MCF 10A (cell line): ENCODE measurements at places on chromosomes 6 and 20. TPM values are rescaled to one million over a fixed set of nuclear protein-coding genes. Genes with fewer than 3 reads are reported as not detected.
A peak's percentile ranks its signal among the peaks of the same experiment; 100 is the strongest.

The BFSP1 gene
- 3.5 and 3.9 TPM in 2 replicates for total RNA-seq

The NKAIN4 gene
- not detected in 2 replicates for total RNA-seq

GRCh38 chr20:45883100-45883469 is 2.1 kb downstream of the ZSWIM1 start:
- no peak overlapping the region for H3K4me3 ChIP-seq
- DNase-seq = no peak
- no peak overlapping the region for H3K27ac ChIP-seq
- H3K4me1 ChIP-seq = peaks cover 21% of the 10 kb centered on the region

DNA sequence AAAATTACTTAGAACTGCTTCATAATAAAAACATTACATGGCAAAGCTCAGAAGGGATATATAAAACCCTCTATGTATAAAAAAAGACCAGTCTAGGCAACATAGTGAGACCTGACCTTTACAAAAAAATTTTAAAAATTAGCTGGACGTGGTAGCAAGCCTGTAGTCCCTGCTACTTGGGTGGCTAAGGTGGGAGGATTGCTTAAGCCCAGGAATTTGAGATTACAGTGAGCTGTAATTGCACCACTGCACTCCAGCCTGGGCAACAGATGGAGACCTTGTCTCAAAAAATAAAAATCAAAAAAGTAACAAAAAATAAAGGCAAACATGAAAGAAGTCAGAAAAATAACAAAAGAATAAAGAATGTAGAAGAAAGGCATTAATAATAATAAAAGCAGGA is 21.5 kb upstream of the TPD52L1 start:
- H3K4me1 ChIP-seq = no peaks in the 10 kb centered on the region
- no peaks in the 10 kb centered on the region for H3K36me3 ChIP-seq
- DNase-seq = no peak
- H3K27ac ChIP-seq = no peak overlapping the region
- no peaks in the 10 kb centered on the region for H3K27me3 ChIP-seq

The BEND3 gene
- total RNA-seq = 2.8 and 3.1 TPM in 2 replicates

DNA sequence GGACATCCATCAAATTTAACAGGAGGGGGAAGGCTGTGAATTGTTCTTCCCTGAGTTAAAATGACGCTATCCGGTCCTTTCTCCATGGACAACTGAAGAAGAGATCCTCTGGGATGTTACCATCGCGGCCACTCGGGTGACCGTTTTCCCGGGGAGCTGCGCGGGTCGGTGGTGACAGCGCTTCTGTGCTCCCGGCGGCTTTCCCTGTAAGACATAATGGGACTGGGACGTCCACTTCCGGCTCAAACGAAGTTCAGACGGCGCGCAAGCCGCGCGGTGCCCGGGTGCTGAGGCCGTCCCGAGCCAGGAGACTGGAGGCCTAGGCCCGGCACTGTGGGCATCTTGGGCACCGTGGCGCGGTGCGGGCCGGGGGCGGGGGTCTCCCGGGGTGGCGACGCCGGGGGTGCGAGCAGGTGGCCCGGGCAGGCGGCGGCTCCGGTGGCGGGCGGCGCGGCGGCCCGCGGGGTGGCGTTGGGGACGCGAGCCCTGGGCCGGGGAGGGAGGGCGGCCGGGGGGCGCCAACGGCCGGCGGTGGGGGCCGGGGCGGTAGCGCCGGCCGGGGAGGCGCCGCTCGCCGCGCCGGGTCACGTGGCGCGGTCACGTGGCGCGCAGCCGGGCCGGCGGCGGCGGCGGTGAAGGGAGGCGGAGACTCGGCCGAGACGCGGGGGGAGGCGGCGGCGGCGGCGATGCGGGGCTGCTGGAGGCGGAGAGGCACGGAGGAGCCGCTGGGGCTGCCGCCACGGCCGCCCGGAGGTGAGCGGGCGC is 63.6 kb downstream of the GTF2H5 start:
- H3K4me3 ChIP-seq = peak overlapping the region; percentile 88
- H3K36me3 ChIP-seq = no peaks in the 10 kb centered on the region
- DNase-seq = peak; percentile 55
- H3K27me3 ChIP-seq = no peaks in the 10 kb centered on the region
- H3K27ac ChIP-seq = peak overlapping the region; percentile 63
- H3K4me1 ChIP-seq = peaks cover 25% of the 10 kb centered on the region

DNA sequence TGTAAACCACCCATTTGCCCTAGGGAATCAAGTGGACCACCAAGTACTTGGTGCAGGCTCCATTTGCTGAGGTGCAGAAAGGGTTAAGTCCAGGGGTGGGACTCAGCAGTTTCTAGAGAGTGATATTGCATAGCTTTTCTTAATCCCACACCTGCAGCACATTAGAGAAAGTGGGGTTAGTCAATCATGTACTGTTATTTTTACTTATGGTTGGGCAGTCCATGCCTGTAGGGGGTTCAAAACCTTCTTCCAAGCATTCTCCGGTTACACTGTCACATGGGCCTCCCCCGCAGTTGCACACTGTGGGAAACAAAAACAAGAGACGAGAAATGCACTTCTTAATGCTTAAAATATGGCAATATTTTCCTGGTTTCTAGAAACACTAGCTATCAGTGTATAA is 65.5 kb downstream of the LAMA4 start:
- H3K27ac ChIP-seq = no peak overlapping the region
- no peak overlapping the region for H3K4me3 ChIP-seq
- no peaks in the 10 kb centered on the region for H3K36me3 ChIP-seq
- H3K27me3 ChIP-seq = no peaks in the 10 kb centered on the region
- DNase-seq = peak; percentile 73
- H3K4me1 ChIP-seq = peaks cover 9% of the 10 kb centered on the region

GRCh38 chr6:25312703-25313102 is 33.5 kb downstream of the CARMIL1 start:
- DNase-seq = peak; percentile 70
- peak overlapping the region; percentile 69 for H3K4me3 ChIP-seq
- no peaks in the 10 kb centered on the region for H3K36me3 ChIP-seq
